ENCODE measurements at places on chromosomes 3 and 15.

DNA sequence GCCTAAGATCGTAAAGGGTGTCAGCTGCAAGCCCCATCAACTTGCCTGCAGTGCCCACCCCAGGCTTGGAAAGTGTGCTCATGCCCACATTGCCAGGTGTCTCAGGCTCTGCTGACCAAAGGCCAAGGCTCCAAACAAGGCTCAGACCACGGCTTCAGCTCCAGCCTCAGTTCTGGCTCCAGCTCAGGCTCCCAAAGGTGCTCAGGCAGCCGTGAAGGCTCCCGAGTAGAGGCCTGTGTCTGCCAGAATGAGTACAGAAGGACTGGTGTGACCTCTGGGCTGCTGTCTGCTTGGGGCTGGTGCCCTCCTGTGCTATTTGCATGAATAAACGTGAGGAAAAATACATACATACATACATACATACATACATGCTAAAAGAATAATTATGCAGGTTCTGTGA, 27.9 kb upstream of the UACA start:
- no peak for DNase-seq

GRCh38 chr3:42066516-42067181, 24.5 kb upstream of the TRAK1 start:
- DNase-seq: no peak

GRCh38 chr15:96728591-96728990, 398.1 kb downstream of the NR2F2 start:
- no peak for DNase-seq

DNA sequence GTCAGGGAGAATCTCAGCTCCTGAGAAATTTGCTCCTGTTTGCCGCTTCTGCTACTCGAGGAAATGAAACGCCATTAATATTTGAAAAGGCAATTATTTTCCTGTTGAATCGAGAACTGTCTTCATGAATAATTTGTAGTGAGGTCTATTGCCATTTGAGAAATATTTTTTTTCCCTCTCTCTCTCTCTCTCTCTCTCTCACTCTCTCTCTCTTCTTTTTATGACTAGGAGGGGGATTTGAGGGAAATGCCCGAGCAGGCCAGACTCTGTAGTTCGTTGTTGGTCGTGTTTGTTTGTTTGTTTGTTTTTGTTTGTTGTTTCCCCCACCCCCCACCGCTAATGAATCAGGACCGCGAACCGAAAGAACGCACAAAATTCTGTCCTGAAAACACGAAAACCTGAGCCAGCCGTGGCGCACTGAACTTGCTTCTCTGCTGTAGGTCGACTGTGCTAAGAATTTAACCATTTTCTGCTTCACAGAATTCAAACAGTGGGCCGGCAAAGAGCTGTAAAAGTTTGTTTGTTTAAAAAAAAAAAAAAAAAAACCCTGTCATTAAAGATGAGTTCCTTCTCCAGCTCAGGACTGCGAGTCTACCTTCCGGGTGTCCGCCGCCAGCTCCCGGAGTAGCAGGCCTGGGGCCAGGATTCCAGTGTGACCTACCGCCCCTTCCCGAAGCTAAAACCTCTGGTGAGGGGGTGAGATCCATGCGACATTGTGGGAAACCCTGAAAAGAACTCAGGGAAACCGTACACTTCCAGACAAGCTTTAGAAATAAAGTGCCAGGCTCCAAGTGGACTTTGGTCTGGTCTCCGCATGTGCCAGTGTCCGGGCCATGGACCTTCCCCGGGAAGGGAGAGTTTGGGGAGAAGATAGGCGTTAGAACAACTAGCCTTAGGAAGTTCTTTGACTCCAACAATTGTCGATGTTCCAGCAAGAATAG, 12.1 kb downstream of the ZIC4 start:
- peak; percentile 18 for DNase-seq

DNA sequence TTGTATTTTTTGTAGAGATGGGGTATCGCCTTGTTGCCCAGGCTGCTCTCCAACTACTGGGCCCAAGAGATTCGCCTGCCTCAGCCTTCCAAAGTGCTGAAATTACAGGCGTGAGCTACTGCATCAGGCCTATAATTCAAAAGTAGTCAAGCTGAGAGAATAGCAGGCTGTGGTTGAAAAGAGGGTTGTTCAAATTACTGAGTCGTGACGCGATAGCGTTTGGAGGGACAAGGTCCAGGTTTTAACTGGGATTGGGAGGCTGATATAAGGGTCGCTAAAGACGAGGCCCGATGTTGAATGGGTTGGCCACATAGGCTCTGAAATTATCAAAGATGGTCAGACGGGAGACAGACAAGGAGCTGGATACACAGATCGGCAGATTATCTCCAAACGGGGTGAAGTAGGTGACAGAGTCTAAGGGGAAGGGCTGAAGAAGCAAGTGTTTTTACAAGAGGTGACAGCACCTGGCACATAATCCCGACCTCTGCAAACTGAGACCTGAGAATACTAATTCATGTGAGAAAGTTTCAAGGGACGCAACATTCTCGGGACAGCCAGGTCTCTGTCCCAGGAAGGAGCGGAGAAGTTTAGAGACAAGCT, 759 bp upstream of the ARID3B start:
- no peak for DNase-seq

DNA sequence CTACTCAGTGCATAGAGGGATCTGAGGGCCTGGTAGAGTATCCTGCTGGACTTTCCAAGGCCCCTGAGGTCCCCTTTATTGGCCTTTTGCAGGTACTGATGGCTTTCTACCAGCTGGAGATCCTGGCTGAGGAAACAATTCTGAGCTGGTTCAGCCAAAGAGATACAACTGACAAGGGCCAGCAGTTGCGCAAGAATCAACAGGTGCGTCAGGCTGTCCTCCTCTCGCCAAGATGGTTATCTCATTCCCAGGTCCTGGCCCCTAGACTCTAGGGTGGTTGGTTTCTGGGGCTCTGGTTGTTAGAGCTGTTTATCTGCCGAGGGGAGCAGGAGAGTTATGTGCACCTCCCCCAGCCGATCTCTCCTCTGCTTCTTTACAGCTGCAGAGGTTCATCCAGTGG, 9.3 kb downstream of the EIF2B5 start:
- DNase-seq: no peak

- DNase-seq: peak; percentile 8
These were observed 4.4 kb downstream of the DALRD3 start for GRCh38 chr3:49013738-49014660.

DNA sequence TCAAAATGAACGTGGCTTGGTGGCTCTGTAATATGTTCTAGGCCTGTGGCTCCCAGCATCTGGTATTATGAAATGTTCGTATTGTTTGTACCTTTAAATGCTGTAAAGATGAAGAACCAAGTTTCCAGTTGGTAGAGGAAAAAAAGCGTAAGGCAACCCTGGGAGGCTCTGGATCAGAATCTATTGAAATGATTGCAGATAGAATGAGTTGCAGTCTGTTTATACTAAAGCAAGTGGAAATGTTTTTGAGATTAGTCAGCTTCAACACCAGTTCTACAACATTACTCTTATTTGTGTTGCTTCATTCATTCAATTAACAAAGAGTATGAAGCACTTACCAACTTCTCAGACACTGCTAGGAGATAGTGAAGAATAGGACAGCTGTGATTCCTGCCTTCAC, 5.3 kb downstream of the ARL6IP5 start:
- DNase-seq: no peak

DNA sequence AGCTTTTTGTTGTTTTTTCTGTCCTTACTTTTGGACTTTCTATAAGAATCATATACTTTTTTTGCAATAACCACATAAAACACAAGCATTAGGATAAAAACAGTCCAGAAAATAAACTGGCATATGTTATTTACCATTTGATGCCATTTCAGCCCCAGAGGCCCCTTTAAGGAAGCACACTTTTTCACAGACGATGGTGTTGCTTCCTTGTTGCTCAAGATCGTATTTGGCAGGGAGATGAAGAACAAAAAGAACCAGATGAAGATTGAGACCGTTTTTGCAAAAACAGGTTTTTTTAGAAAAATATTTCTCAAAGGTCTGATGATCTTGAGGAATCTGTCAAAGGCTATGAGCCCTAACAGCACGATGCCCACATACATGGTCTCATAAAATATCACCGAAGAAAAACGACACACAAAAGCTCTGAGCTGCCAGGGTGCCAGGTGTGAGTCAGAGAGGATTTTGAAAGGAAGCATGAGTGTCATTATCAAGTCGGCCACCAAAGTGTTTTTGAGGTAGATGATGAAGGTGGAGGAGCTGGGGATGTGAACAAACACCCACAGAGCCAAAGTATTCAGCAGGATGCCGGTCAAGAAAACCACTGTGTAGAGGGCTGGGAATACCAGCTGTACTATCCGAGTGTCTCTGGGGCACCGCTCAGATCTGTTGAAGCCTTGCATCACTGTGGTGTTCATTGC, 902 bp downstream of the P2RY13 start:
- no peak for DNase-seq

GRCh38 chr15:99732124-99732750, 1.0 kb downstream of the LYSMD4 start:
- no peak for DNase-seq

GRCh38 chr3:147924755-147925154, 515.6 kb downstream of the ZIC1 start:
- DNase-seq: no peak

DNA sequence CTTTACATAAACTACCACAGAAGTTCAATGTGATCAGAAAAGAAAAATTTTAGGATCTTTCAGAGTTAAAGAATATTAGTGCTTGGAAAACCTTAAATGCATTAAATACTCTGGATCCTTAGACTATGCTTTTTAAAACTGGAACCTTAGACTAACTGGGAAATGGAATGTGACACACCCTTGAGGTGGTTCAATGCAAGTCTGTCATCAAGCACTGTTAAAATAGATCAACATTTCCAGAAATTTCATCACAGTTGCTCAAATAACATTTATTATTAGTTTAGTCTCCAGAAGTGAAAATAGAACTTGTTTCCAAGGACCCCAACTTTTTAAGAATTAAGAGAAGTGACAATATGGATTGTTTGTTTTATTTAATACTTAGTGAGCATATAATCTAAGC, 71.8 kb downstream of the GAP43 start:
- DNase-seq: no peak
